ENCODE measurements at places on chromosomes 16 and 17.

GRCh38 chr17:78522031-78522809 is 55.0 kb downstream of the DNAH17 start:
- no peak for DNase-seq

DNA sequence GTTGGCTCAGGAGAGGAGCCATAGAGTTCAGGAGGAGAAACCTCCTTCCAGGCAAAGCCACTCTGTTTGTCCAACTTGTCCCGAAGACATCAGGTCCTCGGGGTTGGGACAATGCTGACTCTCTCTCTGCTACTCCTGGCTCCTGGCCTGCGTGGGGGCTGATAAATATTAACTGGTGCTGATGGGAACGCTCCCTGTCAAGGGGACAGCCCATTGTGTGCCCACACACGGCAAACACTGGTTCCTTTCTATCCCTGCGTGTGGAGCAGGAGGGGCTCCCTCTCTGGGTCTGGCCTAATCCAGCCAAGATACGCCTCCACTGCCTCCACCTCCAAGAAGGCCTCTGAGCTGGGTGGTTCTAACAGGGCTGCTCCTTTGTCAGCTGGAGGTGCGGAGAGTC is 4.4 kb downstream of the KIF19 start:
- no peak for DNase-seq

DNA sequence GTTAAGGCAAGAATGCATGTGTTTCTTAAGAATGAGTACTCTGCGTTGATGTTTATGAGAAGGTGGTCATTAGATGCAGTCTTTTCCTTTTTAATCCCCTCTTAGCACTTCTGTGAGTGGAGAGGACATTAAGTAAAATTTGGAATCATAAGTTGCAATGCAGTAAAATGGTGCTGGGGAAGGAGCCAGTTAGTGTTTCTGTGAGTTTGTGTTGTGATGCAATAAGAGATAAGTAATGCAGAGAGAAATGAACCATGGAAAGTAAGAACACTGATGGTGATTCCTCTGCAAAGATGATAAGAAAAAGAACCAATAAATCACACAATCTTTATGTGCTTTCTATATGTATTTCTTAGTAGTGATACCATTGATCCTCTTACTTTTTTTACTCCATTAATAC is 20.0 kb downstream of the ABHD15 start:
- DNase-seq: no peak

- no peak for DNase-seq
These were observed 8.7 kb upstream of the KREMEN2 start for GRCh38 chr16:2955438-2955778.

GRCh38 chr17:47208744-47209488 is at the start of gene MYL4:
TSS of gene MYL4 (plus strand) at chr17:47209348. CDS start at chr17:47209423, 75 bp downstream.
- no peak for DNase-seq

- DNase-seq: peak; percentile 65
These were observed 2.4 kb downstream of the ARHGDIA start for GRCh38 chr17:81868674-81869220.

DNA sequence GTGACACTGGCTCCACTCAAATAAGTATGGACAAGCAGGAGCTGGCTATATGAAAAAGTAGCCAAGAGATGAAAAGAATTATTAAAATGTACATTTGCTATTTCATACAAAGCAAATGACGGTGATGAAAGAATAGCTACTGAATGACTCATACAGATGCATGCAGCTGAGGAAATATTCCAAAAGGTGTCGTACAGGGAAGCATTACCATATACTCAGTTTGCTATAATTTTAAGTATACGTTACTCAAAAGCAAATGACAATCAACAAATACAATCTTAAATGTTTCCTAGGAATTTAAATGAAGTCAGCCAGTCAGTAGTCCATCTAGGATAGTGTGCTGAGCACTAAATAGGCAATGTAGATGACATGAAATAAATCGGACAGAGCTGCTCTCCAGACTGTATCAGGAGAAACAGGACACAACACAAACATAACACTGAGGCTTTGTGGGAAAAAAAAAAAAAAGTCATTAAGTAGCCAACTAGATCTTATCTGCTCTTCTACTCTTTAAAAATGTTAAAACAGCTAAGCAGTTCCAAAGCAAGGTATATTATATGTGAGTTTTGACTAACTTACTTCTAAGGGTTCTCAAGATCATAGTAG is 65.0 kb downstream of the NCOR1 start:
- DNase-seq: no peak

- no peak for DNase-seq
These were observed 146.5 kb downstream of the RGS9 start for GRCh38 chr17:65283704-65284103.

DNA sequence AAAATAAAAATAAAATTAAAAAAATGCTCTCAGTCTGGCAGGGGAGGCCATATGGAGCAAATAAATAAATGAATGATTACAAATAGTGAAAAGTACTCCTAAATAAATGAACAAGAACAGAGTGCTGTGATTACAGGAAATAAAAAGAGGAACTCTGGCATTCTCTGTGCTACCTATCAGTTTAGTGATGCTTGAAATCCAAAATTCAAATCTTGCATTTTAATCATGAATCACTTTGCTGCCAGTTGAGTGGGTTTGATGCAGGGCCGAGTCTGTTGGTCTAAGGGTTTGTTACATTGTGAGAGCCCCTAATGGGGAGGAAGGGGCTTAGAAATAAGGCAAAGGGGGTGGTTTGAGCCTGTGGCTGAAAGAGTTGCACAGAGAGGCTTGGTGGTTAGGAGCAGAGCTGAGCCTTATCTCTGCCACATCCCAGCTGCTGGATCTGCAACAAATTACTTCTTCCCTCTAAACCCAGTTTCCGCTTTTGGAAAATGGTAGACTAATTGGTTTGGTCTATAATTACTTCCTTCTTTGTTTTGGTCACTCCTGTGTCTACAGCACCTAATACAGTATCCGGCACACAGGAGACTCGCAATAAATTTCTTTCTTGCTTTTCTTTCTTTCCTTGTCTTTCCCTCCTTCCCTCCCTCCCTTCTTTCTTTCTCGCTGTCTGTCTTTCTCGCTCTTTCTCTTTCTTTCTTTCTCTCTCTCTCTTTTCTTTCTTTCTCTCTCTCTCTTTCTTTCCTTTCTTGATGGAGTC is 6.3 kb upstream of the ABCC1 start:
- no peak for DNase-seq

DNA sequence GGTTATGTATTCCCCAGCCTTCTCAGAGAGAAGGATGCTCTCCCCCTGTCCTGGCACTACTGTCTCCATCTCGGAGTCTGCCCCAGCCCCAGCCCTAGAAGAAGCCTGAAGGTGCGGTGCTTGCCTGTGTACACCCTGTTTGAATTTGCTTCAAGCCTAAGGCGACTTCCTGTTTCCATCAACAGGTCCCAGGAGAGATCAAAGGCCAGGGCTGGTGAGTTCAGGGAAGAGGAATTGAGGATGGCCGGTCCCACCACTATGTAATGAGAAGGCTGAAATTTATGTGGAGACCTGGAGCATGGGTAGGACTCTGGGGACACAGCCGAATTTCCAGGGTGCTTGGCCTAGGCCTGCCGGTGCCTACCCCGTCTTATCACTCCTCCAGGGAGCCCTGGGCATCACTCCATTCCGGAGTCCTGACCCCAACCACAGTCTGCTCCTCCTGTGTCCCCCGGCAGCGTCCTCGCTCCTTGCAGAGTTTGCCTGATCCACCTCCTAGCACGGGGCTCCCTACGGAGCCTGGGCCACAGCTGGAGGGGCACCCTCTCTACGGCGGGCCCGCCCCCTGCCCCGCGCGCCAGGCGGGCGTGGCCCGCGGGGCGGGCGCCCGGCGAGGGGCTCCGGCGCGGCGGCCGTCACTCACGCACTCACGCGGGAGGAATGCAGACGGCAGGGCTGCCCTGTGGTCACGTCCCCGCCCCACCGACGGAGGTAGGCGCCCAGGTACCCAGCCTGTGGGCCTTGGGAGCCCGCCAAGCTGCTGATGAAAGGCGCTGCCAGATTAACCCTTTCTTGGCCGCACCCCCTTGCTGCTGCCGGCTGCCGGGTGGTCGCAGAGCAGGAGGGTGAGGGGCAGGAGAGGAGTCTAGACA is 53.8 kb upstream of the TAC4 start:
- DNase-seq: peak; percentile 76

DNA sequence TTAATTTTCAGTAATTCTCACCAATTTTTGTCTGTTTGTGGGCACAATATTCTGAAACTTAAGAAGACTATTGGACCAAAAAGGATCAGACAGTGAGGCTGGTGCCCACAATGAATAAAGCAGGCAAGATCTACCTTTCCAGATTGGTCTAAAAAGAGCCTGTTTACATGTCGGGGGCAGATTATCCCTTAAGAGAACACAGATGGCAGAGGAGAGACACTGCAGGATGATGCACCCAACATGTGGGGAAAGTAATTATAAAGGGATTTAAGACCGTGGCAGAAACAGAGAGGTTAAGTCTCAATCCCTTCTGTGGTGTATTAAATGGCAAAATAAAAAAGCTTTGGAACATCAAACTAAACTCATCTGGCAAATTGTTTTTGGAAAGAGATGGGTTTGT is 331.8 kb upstream of the CDH11 start:
- no peak for DNase-seq
